ENCODE measurements at places on chromosomes 2 and 18. TPM values are rescaled to one million over a fixed set of nuclear protein-coding genes. Genes with fewer than 3 reads are reported as not detected.

KCNG2 gene
- 0.99 TPM for total RNA-seq

CCDC148 gene
- total RNA-seq, result 9.3 TPM

SPATA3 gene
- total RNA-seq, result not detected

DNA sequence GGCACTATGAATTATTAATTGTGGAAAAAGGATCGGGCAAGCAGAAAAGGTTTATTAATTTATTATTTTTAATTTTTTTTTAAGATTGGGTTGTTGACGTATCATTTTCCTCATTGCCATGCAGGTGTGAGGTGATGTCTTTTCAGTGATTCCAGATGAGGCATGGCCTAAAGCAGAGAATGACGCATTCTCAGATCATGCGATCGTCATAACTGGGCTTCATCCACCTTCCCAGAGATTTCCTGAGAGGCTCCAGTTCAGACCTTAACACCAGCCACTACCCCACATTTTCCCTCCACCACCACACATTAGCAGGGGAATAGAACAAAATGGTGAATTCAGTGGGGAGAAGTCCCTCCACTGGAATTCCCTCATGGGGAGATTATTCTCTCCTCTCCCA is 518.4 kb upstream of the SPHKAP start:
- DNase-seq, result no peak
- no peak overlapping the region for H3K27ac ChIP-seq
- H3K4me1 ChIP-seq, result no peaks in the 10 kb centered on the region
- H3K4me3 ChIP-seq, result no peak overlapping the region
- H3K27me3 ChIP-seq, result no peaks in the 10 kb centered on the region

DNA sequence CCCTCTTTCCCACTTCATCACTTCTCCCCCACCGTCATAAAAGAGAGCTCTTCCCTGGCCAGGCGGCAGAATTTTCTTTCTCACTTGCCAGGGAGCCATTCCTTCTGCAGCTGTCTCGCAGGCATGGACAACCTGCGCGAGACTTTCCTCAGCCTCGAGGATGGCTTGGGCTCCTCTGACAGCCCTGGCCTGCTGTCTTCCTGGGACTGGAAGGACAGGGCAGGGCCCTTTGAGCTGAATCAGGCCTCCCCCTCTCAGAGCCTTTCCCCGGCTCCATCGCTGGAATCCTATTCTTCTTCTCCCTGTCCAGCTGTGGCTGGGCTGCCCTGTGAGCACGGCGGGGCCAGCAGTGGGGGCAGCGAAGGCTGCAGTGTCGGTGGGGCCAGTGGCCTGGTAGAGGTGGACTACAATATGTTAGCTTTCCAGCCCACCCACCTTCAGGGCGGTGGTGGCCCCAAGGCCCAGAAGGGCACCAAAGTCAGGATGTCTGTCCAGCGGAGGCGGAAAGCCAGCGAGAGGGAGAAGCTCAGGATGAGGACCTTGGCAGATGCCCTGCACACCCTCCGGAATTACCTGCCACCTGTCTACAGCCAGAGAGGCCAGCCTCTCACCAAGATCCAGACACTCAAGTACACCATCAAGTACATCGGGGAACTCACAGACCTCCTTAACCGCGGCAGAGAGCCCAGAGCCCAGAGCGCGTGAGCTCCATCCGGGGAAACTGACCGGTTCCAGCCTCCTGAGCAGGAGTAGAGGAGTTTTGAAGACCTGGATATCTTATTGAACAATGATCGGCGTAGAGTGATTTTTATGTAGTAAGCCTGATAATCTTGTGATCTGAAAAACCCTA is at the start of gene MSGN1:
MSGN1 (plus strand) TSS at position 65 of the 850 bp plus-strand sequence; CDS start at position 124, 59 bp downstream.
- peak within 1 kb of the TSS; percentile 7 for H3K27ac ChIP-seq
- no peaks in the 10 kb centered on the region for H3K36me3 ChIP-seq
- H3K4me1 ChIP-seq, result peaks cover 36% of the 10 kb centered on the region
- no peaks in the 10 kb centered on the region for H3K27me3 ChIP-seq

DNA sequence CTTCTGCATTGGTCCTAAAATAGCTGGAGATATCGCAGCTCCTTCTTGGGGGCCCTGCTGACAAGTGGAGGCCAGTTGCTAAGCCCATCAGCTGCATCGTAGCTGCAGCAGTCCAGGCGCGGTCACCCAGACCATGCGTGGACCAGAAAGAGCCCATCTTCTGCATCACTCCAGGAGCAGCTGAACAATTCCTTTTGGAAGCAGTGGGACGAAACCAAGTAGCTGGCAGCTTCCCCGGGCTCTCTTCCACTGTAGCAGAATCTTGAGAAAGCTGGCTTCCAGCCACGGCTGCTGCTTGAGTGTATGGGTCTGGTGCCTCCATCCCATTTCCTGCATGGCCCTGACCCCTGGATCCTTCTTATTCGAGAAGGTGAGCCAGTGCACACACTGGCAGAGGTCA is 22.2 kb upstream of the CAB39 start:
- no peaks in the 10 kb centered on the region for H3K36me3 ChIP-seq
- peaks cover 2% of the 10 kb centered on the region for H3K4me1 ChIP-seq
- H3K27me3 ChIP-seq, result no peaks in the 10 kb centered on the region

GRCh38 chr18:5574843-5575242 is 31.0 kb upstream of the EPB41L3 start:
- no peaks in the 10 kb centered on the region for H3K4me1 ChIP-seq
- no peaks in the 10 kb centered on the region for H3K36me3 ChIP-seq
- no peaks in the 10 kb centered on the region for H3K27me3 ChIP-seq
- H3K27ac ChIP-seq, result no peak overlapping the region

GRCh38 chr18:52570975-52571374 is 231.0 kb downstream of the DCC start:
- H3K36me3 ChIP-seq, result no peaks in the 10 kb centered on the region
- no peak overlapping the region for H3K27ac ChIP-seq
- H3K27me3 ChIP-seq, result no peaks in the 10 kb centered on the region
- no peaks in the 10 kb centered on the region for H3K4me1 ChIP-seq

GRCh38 chr2:313991-314390 is 26.1 kb upstream of the ALKAL2 start:
- no peak overlapping the region for H3K4me3 ChIP-seq
- no peaks in the 10 kb centered on the region for H3K36me3 ChIP-seq
- H3K27ac ChIP-seq, result no peak overlapping the region
- peaks cover 34% of the 10 kb centered on the region for H3K4me1 ChIP-seq
- H3K27me3 ChIP-seq, result no peaks in the 10 kb centered on the region
- DNase-seq, result no peak

DNA sequence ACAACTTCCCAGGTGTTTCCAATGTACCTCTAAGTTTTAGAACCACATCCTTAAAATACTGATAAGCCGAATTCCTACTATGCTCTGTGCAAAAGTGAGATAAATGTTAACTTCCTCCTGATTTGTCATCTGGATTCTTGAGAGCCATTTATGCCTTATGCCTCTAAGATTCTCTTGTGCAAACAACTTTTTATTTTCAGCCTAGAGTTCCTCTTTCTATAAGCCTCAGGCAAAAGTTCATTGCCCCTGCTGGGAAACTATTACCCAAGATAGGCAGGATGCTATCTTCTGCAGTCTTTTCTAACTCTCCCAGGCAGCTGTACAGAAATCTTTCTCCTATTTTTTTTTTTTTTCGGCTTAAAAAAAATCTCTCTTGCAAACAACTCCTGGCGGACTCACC is 216.1 kb downstream of the KCNJ3 start:
- no peak overlapping the region for H3K27ac ChIP-seq
- H3K4me1 ChIP-seq, result no peaks in the 10 kb centered on the region
- H3K27me3 ChIP-seq, result no peaks in the 10 kb centered on the region
- DNase-seq, result no peak
- no peak overlapping the region for H3K4me3 ChIP-seq

- H3K27me3 ChIP-seq, result no peaks in the 10 kb centered on the region
- H3K36me3 ChIP-seq, result peaks cover 3% of the 10 kb centered on the region
- H3K27ac ChIP-seq, result no peak overlapping the region
- no peak for DNase-seq
Measured at GRCh38 chr2:39736640-39737039, 42.4 kb downstream of the THUMPD2 start.
